ENCODE measurements at places on chromosomes 5 and 9.

- peak; percentile 11 for DNase-seq
Measured at GRCh38 chr9:68500457-68501381, 40.0 kb downstream of the TMEM252 start.

- DNase-seq: no peak
Measured at GRCh38 chr9:89477384-89477783, 20.5 kb downstream of the SEMA4D start.

DNA sequence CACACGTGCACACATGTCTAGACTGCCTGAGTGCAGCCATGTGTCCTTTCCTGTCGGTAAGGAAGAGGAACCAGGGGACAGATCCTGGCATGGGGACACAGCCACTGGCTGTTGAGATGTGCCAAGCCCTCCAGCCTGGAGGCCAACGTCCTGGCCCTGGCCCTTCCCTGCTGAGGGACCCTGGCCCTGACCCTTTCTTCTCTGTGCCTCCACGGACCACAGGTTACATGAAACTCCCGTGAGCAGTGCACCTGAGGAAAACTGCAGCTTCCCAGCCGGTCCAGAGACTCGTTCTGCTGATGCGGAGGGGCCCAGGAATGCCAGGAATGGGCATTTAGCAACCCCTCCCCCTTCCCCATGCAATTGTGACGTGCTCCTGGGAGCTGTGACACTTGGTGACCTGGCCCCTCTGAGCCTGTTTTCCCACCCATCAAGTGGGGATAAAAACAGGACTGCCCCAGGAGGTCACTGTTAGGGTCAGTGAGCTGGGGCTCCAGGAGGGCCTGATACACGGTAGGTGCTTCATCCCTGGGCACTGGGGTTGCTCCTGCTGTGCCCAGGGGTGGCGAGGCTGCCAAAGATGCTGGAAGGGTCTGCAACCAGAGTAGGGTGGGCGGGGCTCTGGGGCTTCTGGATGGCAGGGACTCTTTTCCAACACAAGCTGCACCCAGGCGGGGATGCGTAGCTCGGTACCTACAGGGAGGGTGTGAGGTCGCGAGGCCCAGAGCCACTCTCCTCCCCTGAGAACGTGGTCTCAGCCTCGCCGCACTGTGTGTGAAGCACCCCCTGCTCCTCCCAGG, 151.5 kb downstream of the C9orf50 start:
- no peak for DNase-seq

- DNase-seq: no peak
Measured at GRCh38 chr9:32989660-32990059, 11.8 kb downstream of the APTX start.

DNA sequence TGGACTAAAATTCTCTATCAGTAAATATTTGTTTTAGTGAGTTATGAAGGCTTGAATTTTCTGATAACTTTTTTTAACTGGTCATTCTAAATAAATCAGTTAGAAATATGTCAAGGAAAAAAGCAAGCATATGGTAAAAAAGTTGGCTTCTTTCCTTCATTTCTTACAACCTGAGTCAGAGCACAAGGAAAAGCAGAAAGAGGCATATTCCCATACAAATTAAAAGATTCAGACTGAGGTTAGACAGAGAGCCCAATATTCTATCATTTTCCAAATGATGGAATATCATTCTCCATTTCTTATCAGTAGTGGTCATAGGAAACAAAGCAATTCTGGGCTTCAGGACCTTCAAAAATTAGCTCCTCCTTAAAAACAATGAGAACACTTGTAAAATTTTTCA, 732.1 kb downstream of the MAT2B start:
- peak; percentile 15 for DNase-seq
